Activated T-helper 1 cell treated with anti-CD3 and anti-CD28 coated beads, Interleukin-12 subunit alpha, Interleukin-12 subunit beta, Interleukin-2, Interleukin-4 antibody, amounts not matched to agents 30 ng/mL and 10 ng/mL and 1 ng/mL, durations not matched to agents 14 hours and 24 hours and 36 hours (primary cell): ENCODE measurements at places on chromosomes 2 and 18.

GRCh38 chr18:40208958-40209357, 1746.1 kb upstream of the PIK3C3 start:
- no peak for DNase-seq

DNA sequence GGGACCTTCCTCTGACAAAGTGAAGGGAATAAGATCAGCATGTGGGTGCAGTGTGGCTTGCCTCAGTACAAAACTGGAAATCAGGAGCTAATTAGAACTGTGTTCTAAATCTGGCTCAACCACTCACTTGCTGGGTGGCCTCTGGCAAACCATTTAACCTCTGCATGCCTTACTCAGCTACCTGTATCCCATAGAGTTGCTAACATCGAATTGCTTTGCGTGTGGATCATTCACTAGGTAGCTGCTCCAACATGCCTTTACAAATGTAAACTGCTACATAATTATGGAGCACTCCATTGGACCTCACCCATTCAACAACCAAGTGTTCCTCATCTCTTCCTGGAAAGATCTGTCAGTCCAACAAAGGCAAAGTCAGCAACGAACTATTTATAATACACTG, 19.0 kb downstream of the PLEKHM3 start:
- DNase-seq = no peak

DNA sequence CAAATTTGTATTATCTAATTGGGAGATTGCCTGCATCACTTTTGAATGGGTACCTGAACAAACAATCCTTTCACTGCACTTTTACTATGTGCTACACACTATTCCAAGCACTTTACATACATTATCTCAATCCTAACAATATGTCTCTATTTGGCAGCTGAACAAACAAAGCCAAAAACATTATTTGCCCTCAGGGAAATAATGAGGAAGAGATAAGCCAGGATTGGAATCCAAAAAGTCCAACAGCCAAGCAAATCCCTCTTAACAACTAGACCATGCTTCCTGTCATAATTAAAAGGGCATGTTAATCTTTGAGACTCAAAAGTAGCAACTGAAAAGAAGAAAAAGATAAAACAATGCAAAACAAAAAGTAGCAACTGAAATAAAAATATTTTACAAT, 32.1 kb downstream of the RPRD1A start:
- DNase-seq = no peak

DNA sequence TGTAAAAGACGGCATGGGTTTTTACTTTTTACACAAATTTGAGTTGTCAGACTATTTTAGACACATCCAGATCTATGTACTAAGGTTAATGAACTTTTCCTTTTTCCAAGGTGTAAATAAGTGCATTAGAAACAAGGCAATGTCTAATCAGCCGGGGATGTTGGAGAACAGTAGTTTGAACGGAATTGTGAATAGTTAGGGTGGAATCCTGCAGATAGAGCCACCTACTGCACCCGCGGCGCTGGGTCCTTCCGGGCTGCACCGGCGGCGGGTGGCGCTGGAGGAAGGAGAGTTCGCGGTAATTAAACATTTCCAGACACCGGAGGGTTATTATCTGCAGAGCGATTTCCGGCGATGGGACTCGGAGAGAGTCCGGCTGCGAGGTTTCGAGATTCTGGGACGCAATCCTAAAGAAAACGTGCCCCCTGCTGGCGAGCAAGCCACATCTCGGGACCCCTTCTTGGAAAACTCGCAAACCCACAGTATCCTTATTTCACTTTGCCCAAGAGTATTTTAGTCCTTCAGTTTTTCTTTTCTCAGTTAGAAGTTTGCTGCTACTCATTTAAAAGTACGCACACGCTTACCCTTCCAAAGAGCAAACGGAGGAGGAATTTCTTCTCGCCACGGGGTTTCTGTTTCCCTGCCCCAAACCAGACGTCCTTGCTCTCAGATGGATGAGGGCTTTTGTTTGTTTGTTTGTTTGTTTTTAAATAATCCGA, 4.5 kb upstream of the OSR1 start:
- DNase-seq = no peak

- DNase-seq = no peak
Observed at GRCh38 chr2:214139630-214140284, 271.1 kb upstream of the VWC2L start.

DNA sequence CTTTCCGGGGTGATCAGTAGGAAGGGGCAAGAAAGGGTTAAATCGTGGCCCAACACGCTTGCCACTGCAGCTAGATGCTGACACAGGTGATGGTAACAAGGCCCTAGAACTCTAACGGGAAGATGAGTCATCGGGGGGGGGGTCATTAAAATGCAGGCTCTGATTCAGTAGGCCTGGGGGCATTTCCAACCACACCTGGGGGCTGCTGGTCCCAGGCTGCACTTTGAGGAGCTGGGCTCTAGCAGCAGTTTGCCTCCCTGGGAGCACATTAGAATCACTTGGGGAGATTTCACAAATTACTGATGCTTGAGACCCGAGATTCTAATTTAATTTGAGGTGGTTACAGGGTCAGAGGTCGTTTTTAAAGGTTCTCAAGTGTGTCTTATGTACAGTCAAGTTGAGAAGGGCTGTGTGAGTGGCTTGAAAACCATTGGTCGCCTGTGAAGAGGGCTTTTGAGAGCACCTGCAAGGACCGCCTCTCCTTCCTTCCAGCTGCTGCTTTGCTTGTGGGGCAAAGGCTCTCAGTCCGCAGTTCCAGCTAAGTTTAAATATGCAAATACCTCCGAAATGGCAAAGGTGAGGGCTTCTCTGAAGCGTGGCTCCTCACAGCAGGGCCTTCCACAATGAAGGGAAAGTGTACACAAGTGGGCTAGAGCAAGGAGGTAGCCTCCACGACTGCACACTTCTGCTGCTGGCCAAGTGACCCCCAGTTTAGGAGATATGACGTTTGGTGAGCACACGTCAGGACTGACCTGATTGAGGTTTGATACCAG, 128.0 kb upstream of the MSH6 start:
- no peak for DNase-seq

- no peak for DNase-seq
Observed at GRCh38 chr2:130160131-130160530, 15.2 kb upstream of the CCDC74B start.

DNA sequence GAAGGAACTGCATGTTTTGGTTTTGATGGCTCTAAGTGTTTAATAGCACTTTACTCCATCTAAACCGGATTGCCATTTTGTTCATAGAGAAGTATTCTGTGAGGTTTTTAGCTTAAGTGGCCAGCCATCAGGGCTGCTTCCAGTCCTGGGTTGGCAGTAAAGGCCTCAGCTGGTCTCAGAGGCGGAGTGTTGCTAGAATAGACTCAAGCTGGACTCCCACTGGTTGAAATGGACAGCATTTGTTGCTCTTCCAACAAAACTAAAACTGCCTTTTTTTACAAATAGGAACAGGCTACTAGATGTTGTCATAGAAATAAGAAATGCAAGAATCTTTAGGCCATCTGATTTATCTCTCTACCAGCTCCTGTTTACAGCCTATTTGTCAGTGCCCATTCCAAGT, 126.4 kb downstream of the MAIP1 start:
- no peak for DNase-seq

DNA sequence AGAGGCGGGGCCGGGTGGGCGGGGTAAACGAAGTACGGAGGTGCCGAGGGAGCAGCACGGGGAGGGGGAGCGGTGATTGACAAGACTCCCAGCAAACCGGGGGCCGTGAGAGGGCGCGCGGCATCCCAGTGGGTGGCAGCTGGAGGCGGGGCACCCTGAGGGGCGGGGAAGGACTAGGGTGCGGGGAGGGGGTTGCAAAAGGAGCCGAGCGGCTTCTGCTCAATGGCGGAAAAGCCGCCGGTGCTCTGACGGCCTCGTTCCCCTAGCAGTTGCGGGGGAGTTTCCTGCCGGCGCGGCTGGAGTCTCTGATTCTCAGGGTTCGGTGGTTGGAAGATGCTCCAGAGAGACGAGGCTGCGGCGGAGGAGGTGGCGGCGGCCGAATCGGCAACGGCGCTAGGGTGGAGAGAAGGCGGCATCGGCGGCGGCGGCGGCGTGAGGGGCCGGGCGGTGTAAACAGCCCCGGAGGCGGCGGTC, at the start of gene PPM1B:
Gene PPM1B (plus strand): TSS at position 195 of the 474 bp plus-strand sequence. CDS start 32,325 bp downstream, outside the sequence.
- peak; percentile 99 for DNase-seq

GRCh38 chr18:48662011-48662661, 123.3 kb downstream of the CTIF start:
- DNase-seq = no peak

- DNase-seq = no peak
Observed at GRCh38 chr2:135202751-135203150, 150.7 kb downstream of the RAB3GAP1 start.

DNA sequence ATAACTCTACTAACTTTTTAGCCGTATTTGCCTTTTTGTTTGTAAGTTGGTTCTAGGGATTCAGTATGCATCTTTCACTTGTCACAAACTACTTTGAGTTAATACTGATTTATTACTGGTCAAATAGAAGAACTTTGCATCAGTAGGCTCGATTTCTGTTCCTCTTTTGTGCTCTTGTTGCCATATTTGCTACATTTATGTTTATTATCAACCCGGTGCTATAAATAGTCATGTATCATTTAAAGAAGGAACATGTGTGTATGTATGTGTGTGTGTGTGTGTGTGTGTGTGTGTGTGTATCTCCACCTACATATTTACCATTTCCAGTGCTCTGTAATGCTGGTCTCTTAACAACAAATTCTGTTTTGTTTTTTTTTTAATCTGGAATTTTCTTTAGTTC, 79.6 kb upstream of the B3GNT7 start:
- DNase-seq = no peak

DNA sequence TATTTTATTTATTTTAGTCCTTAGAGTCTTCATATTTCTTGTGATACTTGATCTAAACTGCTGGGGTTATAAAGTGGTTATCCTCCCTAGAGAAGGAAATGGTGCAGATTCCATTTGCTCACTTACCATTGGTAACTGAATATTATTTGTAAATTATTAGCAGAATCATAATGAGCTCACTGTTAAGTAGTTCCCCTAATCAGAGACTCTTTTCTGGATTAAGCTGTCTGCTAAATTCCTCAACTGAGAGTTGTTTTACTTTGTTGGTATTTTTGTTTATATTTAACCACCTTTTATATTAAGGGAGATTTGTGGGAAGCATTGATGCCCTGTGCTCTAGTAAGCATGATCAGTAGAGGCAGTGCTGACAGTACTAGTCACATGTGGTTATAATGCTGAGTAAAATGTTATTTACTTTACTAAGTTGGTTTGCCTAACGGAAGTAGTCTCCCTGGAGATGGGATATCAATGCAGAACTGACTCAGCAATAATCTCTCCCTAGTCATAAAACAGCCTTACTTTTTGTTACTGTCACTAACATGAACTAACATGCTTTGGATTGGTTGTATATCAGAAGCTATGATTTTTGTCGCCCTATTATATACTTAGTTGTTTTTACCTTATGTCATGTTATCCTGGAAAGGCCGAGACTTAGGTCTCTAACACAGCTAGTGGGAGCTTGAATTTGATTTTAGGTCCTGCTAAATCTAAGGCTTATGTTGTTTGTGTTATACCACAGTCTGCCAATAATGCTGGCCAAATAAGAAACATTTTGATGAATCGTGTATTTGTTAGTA, 166.7 kb downstream of the MCFD2 start:
- no peak for DNase-seq

GRCh38 chr2:203688798-203689197, 17.6 kb upstream of the CD28 start:
- DNase-seq = no peak

DNA sequence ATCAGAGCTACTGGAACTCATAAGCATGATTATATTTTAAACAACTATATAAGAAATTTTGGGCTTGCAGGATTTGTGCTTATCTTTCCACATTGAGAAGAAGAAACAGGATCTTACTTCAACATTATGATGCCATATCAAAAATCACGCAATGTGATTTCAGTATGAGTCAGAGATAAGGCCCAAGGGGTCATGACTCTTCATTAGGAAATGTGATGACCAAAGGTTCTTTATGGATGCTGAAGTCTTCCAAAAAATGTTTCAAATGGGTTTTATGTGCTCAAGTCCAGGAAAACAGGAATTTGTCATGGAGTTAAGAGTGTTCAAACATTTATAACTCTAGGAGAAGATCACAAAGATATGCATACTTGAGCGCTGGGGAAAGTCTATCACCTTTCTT, 7.8 kb upstream of the SERPINB2 start:
- DNase-seq = no peak

- no peak for DNase-seq
Observed at GRCh38 chr2:66803726-66804125, 368.8 kb downstream of the MEIS1 start.

DNA sequence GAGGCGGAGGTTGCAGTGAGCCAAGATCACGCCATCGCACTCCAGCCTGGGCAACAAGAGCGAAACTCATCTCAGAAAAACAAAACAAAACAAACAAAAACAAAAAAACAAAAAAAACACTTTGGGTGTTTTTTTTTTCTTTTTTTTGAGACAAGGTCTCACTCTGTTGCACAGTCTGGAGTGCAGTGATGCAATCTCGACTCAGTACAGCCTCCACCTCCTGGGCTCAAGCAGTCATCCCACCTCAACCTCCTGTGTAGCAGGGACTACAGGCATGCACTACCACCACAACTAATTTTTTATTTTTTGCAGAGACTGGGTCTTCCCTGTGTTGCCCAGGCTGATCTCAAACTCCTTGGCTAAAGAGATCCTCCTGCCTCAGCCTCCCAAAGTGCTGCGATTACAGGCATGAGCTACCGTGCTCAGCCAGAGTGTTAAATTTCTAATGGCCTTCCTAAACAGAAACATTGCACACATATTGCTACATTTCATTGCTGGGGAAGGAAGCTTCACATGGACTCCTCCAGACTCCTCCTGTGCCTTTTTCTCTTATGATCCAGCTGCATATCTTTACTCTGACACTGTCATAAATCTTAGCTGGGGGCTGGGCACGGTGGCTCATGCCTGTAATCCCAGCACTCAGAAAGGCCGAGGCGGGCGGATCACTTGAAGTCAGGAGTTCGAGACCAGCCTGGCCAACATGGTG, 19.7 kb downstream of the STARD7 start:
- DNase-seq = no peak

- DNase-seq = no peak
Observed at GRCh38 chr2:205510345-205510744, 172.0 kb upstream of the NRP2 start.

DNA sequence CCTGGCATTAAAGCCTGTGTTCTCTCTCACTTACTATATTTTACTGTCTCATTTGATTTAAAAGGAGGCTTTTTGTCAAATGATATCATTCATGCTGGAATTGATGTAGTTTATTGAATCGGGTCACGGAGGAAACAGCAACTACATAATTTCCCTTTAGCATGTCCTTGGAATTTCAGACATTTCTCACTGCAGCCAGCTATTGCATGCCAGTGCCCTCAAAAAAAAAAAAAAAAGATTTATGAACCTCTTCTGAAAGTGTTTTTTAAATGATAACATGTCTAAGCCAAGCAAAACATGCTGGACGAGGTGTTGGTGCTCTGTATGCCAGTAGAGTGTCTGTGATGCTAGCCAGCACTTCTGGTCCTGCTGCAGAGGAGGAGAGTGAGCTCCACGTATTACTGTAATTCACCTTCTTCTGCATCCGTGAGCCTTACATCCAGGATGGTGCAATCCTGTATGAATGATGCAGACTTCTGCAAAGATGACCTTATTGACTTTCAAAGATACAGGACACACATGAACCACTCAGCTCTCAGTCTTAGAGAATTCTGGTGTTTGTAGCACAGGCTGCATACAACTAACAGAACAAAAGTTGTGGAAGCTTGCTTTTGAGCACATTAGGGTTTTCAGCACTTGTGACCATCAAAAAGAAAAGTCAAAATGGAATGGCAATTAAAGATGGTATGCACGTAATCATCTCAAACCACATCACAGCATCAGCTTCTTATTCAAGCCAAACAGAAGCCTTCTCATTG, 31.1 kb downstream of the UGP2 start:
- DNase-seq = no peak
